Skin of body (tissue), 3 donors: ENCODE measurements at places on chromosomes 6 and 20.

GRCh38 chr6:46584586-46584985, 68.0 kb downstream of the CYP39A1 start:
- no peak for DNase-seq

GRCh38 chr20:3532089-3532615, 61.3 kb downstream of the ATRN start:
- DNase-seq, result no peak

DNA sequence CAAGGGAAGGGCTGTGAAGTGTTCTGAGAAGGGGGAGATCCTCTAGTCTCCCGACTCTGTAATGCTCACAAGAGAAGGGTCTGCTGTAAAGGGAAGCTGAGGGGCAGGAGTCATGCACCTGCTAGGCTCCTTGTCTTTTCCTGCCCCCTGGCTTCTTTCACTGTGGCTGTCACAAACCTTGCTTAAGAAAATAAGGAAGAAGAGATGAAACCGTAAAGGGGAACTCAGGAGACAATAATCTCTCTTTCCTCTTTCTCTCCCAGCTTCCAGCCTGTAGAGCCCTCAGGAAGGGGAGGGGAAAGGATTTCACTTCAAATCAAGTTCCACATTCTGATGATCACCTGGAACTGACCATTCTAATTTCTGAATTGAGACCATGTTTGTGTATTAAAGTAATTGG, 26.3 kb downstream of the SLC13A3 start:
- DNase-seq, result no peak

GRCh38 chr6:108712946-108713345, 135.3 kb upstream of the ARMC2 start:
- no peak for DNase-seq

DNA sequence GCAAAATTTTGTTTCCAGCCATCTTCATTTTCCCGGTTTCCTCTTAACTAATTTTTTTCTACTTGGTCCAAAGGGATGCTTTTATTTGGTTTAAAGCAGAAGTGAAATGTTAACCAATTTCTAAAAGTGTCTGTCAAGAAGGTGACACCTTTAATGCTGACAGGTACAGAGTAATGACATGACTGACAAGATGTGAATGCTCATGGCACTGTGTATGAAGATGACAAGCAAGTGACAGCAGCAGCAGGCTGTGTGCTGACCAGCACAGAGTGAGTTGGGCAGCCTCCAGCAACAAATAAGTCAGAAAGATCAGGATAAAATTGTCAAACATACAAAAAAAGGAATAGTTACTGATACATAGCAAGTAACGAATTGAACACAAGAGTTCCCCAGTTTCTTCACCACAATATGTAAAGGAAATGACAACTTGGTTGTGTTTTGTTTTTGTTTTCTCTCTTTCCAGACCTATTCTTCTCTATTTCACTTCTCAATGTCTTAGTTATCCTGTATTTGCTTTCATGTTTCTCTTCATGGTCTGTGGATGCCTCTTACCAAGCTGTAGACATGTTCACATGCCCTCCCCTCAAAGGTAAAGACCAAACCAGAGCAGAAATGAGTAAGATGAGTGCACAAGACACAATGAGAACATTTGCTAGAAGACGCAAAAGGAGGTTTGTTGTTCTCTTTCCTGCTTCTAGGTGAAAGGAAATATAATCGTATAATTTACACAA, 174.9 kb downstream of the FRK start:
- no peak for DNase-seq

GRCh38 chr20:47805951-47806350, 20.7 kb upstream of the SULF2 start:
- no peak for DNase-seq

GRCh38 chr6:169411296-169411695, 157.7 kb upstream of the THBS2 start:
- DNase-seq, result no peak

GRCh38 chr20:24109008-24109407, 120.4 kb upstream of the GGTLC1 start:
- no peak for DNase-seq

DNA sequence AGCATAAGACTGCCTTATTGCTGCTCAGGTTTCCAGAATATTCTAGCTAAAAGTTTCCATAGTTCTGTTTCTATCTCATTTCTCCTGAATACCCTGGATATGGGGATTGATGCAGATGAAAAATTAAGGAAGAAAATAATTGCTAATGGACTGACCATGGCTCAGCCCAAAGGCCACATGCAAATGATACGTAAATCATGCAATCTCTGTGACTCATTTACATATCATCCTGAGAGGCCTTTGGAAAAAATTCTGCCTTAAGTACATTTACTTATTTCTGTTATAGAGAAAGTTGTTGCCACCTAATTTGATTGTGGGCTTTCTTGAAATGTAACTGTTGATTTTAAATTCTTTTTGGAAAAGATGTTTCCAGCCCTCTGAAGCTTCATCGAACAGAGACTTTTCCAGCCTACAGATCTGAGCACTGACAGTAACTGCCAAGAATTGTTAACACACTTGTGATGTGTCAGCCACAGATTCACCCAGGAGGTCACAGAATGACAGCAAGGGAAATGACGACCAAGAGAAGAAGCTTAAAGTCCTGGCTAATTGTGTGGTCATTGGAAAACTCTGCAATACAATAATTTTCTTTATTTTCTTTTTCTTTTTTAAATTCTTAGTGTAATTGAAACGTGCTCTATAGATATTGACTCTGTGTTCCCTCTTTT, 174.8 kb downstream of the DOK5 start:
- no peak for DNase-seq
